ENCODE measurements at places on chromosomes 3 and 15. TPM values are rescaled to one million over a fixed set of nuclear protein-coding genes. Genes with fewer than 3 reads are reported as not detected.

Gene FBXO40
- not detected for total RNA-seq

Gene CLEC3B
- not detected for total RNA-seq

Gene RHOV
- total RNA-seq, result 5.1 TPM

Gene NME9
- not detected for total RNA-seq

Gene FBXW12
- not detected for total RNA-seq

Gene MRAS
- total RNA-seq, result 10.2 TPM

Gene GOLGA8J
- not detected for total RNA-seq

Gene ERICH6
- total RNA-seq, result not detected

Gene MUC20
- 0.62 TPM for total RNA-seq

Measured in A549 treated with ZK216348 at 1 μM for 4 hours (cell line).